Body of pancreas (tissue), 4 donors: ENCODE measurements at places on chromosomes 4 and X. TPM values are rescaled to one million over a fixed set of nuclear protein-coding genes. Genes with fewer than 3 reads are reported as not detected.

The NEIL3 gene
- total RNA-seq: not detected

The RHOH gene
- total RNA-seq: 2.9 TPM

The FAM9B gene
- not detected for total RNA-seq

The STARD8 gene
- total RNA-seq: 6.0 TPM

The HELT gene
- total RNA-seq: not detected

The DSPP gene
- not detected for total RNA-seq

The CD38 gene
- 2.6 TPM for total RNA-seq

The DCHS2 gene
- 0.78 TPM for total RNA-seq

The SERPINA7 gene
- total RNA-seq: not detected

The ZNF185 gene
- 6.5 TPM for total RNA-seq

The TREX2 gene
- 1.6 TPM for total RNA-seq

The POU3F4 gene
- total RNA-seq: not detected

The GAGE12H gene
- total RNA-seq: not detected

The RIPPLY1 gene
- total RNA-seq: not detected

The CLNK gene
- not detected for total RNA-seq

The PTPN13 gene
- 9.1 TPM for total RNA-seq

The SPIN2A gene
- 0.26 TPM for total RNA-seq
